GM23248 (cell line): ENCODE measurements at places on chromosomes 5 and 9. TPM values are rescaled to one million over a fixed set of nuclear protein-coding genes. Genes with fewer than 3 reads are reported as not detected.
A peak's percentile ranks its signal among the peaks of the same experiment; 100 is the strongest.

GRCh38 chr5:96742538-96742937 lies 65.2 kb downstream of the ERAP1 start:
- no peak overlapping the region for H3K4me3 ChIP-seq
- H3K27me3 ChIP-seq: no peaks in the 10 kb centered on the region
- peak overlapping the region; percentile 39; the same call in 1 of the 2 replicates for H3K27ac ChIP-seq
- H3K4me1 ChIP-seq: peaks cover 23% of the 10 kb centered on the region
- no peak for DNase-seq
- peaks cover 88% of the 10 kb centered on the region for H3K36me3 ChIP-seq

DNA sequence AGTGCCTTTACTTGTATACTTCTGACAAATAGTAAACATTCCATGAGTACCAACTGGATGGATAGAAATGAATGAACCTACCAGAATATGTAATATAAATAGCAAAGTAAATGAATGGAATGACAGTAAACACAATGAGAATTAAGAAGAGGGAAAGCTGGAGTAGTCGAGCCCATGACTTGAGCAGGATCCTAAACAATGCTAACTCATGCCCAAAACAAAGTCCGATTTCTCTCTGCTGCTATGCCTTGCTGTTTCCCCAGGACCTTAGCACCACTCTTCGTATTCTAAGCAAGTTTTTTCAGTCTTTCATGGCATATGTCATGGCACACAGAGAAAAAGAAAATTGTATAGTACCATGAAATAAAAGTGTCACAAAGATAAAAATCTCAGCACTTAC lies 1.8 kb downstream of the XPA start:
- no peaks in the 10 kb centered on the region for H3K27me3 ChIP-seq
- H3K4me1 ChIP-seq: peaks cover 21% of the 10 kb centered on the region

- no peak overlapping the region for H3K27ac ChIP-seq
- peak; percentile 75 for DNase-seq
- H3K36me3 ChIP-seq: no peaks in the 10 kb centered on the region
- no peaks in the 10 kb centered on the region for H3K27me3 ChIP-seq
- H3K4me3 ChIP-seq: no peak overlapping the region
Observed at GRCh38 chr9:73081979-73082657, 69.5 kb upstream of the ANXA1 start.

PRRT1B gene
- not detected in 2 replicates for total RNA-seq
